ENCODE measurements at places on chromosomes 1 and 21. TPM values are rescaled to one million over a fixed set of nuclear protein-coding genes. Genes with fewer than 3 reads are reported as not detected.

DNA sequence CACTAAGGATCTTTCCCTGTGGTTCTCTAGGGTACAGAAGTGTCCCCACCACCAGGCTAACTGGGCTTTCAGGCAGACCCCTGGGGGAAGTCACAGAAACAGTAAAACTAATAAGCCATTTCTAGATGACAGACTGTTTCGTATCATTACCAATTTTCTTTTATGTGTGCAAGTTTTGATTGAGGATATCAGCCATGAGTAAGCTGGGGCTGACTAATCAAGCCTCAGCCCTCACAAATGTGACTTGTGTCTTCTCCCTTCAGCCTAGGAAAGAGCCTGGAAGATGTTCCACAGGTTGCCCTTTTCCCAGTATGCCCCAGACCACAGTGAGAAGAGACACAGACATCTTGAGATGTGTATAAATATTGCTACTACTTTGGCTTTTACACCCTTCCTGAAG is 10.5 kb downstream of the PTGFRN start:
- no peak for DNase-seq

DNA sequence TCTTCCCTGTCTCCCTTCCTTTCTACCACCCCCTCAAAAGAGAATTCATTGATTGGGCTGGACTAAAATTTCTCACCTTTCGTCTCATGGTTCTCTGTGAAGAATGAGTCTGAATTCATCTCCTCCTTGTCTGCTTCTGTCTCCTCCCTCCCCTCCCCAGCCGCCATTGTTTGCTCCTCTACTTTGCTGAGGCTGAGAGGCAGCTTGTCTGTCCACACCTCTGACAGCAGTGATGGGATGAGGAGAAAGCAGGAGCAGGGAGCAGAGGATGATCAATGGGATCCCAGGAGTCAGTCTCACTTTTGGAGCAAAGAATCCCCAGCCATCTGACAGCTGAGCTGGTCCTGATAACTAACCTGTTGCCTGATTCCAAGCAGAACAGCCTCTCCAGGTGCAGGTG is 2.5 kb downstream of the ILDR2 start:
- no peak for DNase-seq

DNA sequence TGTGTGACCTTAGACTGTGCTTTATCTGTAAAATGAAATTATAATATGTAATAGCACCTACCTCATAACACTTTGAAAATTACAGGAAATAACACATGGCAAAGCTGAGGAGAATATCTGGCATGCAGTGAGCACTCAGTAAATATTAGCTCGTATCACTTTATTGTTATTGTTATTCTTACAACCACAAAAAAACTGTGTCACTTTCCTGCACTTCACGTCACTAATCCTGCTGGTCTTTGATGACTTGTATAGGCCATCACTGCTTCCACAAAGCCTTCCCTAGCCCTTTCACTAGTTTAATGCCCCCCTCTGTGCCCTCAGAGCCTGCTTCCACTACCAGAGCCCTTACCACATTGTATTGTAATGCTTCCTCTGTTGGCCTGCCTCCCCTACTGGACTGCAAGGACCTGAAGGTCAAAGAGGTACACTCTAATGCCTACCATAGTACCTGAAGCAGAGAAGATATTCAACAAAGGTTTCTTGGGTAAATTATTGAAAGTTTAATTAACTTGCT is 231.6 kb downstream of the NFIA start:
- DNase-seq: no peak

DNA sequence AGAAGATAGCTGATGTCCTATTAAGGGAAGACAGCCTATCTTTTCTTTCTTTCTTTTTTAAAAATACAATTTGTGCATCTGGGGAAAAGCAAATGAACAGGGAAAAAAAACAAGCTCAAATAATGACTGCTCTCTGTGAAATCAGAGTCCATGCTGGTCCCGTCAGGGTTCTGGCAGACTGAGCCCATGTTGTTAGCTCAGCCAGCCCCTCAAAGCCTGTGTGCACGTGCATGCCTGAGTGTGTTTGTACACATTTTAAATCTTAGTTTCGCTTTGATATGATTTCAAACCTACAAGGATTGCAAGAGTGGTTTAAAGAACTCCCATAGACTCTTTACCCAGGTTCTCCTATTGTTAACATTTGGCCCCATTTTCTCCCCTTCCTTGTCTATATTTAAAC is 231.8 kb upstream of the GREM2 start:
- no peak for DNase-seq

GRCh38 chr21:39972471-39972870 is 105.2 kb downstream of the PCP4 start:
- DNase-seq: no peak

GRCh38 chr1:191343816-191344215 is 814.4 kb upstream of the RGS18 start:
- DNase-seq: no peak

DNA sequence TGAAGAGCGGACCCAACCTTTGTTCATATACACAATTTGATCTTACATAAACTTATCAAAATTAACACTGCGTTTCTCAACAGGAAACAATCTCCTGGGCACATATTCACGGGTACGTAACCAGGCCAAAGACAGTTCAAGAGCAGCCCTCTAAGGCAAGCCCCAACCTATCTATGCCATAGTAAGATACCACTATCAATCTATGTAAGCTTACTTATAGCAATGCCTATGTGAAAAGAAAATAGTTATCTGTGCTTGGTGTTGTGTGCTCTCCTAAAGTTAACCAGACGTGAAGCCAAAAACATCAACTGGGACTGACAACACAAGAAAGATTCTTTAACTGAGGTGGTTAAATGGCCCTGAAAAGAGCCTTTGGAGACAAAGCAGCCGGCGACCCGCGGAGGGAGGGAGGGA is 49.4 kb upstream of the BOLA1 start:
- no peak for DNase-seq

- DNase-seq: no peak
These were observed 18.8 kb downstream of the SLC41A1 start for GRCh38 chr1:205794011-205794730.

GRCh38 chr1:219536038-219536437 is 76.9 kb downstream of the ZC3H11B start:
- no peak for DNase-seq

- no peak for DNase-seq
These were observed 3.5 kb downstream of the HRNR start for GRCh38 chr1:152220166-152221163.

DNA sequence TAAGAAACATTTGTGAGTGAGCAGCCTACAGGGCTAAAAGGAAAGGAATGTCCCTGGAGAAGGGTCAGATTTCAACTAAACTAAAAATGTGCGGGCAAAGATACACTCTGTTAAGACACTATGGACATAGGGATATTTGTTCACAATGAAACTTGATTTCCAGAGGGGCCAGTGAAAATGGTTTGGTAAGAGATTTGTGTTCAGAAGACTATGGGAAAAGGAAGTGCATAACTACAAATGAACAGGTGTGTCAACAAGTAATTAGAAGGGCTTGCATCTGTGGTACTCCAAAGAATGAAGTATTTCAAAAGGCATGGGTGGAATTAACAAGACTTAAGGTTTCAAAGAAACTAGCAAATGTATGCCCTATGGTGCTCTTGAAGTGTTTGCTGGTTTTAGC is 60.4 kb downstream of the NME7 start:
- no peak for DNase-seq

DNA sequence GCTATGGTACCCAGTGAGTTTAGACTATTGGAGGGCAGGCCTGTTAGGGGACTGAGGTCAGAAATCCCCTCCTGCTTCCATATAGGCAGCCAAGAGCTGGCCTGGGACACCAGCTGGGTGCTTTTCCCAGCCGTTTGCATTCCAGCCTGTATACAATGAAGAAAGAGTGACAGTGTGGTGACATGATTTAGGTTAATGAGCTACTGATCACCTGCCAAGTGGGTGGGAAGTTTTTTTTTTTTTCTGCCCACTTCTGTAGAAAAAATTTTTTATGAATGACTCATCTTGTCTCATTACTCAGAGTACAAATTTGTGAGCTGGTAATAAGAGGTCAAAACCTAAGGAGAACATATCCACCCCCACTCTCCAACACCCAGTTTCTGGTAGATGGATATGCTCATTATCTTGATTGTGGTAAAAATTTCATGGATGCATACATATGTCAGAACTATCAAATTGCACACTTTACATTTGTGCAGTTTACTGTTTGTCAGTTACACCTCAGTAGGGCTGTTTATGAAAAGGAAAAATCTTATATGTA is 16.4 kb upstream of the CGN start:
- no peak for DNase-seq

DNA sequence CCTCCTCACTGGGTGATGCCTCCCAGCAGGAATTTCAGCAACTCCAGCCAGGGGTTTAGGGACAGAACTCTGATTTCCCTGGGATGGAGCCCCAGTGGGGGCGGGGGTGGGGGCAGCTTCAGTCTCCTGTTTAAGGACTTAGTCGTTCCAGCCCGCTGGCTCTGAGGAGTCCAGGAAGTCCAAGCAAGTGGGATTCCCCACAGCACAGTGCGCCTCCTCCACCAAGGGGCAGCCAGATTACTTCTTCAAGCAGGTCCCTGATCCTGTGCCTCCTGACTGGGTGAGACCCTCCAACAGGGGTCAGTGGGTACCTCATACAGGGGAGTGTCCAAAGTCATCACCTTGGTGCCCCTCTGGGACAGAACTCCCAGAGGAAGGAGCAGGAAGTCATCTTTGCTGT is 1438.4 kb upstream of the B3GALT2 start:
- DNase-seq: no peak

CLDN14 gene
- total RNA-seq: not detected

CLCA4 gene
- total RNA-seq: not detected

HRNR gene
- total RNA-seq: not detected

ERG gene
- not detected for total RNA-seq

CFAP141 gene
- total RNA-seq: not detected

FAM229A gene
- 6.2 TPM for total RNA-seq

TFB2M gene
- total RNA-seq: 20.3 TPM

MCOLN2 gene
- total RNA-seq: 35.5 TPM

MAPKAPK2 gene
- 115 TPM for total RNA-seq

Data from natural killer cell treated with Interleukin-12 subunit alpha and Interleukin-12 subunit beta and Interleukin-15 and Interleukin-18, amount 100 ng/mL, for 72 hours (primary cell).